ENCODE measurements at places on chromosomes 11 and 22.

DNA sequence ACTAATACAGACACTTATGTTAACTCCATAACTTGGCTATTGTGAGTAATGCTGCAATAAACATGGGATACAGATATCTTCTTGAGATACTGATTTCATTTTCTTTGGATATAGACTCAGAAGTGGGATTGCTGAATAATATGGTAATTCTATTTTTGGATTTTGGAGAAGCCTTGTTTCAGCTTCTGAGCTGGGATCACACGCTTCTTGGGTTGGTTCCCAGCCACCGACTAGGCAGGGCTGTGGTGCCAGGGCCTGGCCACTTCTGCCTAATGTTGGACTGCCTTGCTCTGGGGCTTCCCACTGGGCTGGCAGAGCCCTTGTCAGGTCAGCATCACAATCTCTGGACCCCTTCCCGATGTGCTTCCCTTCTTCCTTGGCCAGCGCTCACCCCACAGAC lies 14.0 kb upstream of the MCHR1 start:
- peak; percentile 70 for DNase-seq

DNA sequence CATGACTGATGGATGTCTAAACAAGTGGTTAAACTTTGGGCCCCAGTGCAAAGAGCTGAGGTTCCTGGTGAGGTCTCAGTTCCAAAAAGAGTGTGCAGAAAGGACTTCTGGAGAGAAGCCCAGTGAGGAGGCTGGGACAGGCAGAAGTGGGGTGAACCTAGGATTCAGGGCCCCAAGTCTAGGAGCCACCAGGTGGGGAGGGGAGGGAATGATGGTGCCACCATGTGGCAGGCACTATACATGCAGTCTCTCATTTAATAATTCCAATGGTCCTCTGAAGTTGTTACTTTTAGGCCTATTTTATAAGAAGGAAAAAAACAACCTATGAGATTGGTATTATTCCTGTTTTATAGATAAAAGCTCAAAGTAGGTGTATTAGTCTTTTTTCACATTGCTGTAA lies 102.0 kb downstream of the INSC start:
- no peak for DNase-seq

GRCh38 chr11:65430406-65431217 lies 8.0 kb downstream of the NEAT1 start:
- peak; percentile 45 for DNase-seq

- DNase-seq: no peak
Observed at GRCh38 chr11:106131998-106132397, 54.5 kb downstream of the AASDHPPT start.

- no peak for DNase-seq
Observed at GRCh38 chr11:66910016-66910415, 48.2 kb downstream of the PC start.

DNA sequence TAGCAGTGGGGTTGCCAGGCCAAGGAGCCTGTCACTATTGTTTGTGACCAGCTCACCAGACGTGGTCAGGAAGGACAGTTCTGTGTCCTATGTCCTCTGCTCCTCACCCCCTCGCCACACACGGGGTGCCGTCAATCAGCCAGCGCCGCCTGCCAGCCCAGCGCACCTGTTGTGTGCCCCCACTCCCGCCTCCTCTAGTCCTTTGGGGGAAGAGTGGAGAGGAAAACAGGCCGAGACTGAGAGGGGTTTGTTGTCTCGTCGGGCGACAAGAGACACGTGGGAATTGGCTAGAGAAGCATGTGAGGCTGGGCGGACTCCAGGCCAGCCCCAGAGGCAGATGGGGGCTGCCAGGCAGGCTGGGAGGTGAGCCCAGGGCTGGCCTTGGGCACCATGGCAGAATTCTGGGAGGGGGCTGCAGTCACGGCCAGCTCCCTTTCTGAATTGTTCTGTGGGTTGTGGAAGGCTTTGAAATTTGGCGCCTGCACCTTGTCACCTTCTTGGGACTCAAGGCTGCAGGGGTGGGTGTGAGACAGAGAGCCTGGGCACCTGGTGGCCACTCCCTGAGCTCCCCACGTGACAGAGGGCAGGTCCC lies 3.1 kb upstream of the KCNQ1OT1 start:
- DNase-seq: no peak

Measured in fibroblast of upper back skin (primary cell).